ENCODE measurements at places on chromosomes 5 and 9.

DNA sequence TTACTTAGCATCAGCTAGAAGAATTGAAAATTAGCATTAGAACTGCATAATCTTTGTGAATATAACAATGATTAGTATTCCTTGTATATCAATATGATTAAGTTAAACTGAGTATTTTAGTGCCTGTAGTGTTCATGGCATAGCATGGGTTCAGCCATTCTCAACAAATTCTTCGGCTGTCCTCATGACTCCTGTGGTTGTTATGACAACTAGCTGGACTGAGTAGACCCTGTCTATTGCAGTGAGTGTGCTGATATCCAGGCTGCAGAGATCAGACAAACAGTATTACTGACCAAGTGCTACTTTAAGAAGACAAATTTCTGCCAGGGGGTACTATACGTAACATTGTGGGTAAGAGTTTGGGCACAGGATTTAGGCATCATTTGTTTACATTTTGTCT lies 125.9 kb downstream of the NUDT12 start:
- DNase-seq: no peak

DNA sequence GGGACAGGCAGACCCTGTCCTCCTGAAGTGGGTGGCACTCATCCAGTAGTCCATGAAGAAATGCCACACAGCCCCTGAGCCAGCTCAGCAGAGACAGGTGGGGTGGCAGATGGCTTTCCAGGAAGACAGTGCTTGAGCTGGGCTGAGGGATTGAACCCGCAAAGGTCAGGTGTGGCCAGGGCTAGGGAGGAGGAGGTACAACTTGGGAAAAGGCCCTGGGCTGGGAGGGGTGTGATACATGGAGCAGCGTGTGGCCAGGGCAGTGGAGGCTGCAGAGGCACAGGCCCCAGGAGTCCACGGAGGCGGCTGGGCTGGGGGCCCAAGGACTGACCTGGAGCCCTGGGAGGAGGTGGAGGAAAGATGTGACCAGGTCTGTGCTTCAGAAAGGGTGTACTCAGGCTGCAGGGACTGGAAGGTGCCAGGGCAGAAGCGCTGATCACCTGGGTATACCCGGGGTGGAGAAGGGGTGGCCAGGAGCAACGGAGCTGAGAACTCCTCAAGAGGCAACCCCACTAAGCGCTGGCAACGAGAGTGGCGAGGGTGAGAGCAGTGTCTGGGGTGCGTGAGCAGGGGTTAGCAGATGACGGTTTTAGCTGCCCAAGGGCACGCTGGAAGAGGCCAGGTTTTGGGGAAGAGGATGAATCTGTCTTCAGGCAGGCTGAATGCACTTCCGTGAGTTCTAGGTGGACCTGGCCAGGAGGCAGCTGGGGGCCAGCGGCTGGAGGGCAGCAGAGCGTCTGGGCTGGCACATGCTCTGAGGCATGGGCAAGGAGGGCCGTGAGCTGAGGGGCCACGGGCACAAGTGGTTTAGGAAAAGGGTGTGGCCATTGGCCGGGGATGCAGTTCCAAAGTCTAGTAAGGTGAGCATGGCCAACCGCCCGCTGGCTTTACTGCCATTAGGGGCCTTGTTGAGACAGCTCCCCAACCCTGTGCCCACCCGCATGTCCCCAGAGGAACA lies 3.9 kb upstream of the RABL6 start:
- no peak for DNase-seq

- DNase-seq: no peak
These were observed 28.2 kb upstream of the CPLX2 start for GRCh38 chr5:175842951-175843793.

- no peak for DNase-seq
These were observed 72.0 kb upstream of the DAP start for GRCh38 chr5:10832987-10833386.

- DNase-seq: no peak
These were observed 29.0 kb upstream of the PRR16 start for GRCh38 chr5:120435129-120435528.

- DNase-seq: no peak
These were observed 18.9 kb downstream of the ADAMTS2 start for GRCh38 chr5:179326122-179326927.

GRCh38 chr5:83249156-83249555 lies 171.8 kb downstream of the XRCC4 start:
- no peak for DNase-seq

DNA sequence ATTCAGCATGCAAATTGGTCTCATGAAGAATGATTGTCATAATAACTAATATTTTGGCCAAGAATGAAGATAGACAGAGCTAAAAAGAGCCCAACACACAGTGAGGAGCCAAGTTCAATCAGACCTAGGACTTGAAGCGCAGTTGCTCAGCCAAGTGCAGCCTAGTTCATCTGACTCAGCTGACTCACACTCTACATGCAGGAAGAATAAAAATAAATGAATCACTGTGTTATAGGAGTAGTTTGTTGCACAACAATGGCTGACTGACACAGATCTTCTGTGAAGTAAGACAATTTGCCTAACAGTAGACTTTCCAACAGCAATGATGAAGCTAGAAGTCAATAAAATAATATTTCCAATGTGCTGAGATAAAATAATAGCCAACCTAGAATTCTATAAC lies 261.5 kb downstream of the CEMIP2 start:
- DNase-seq: no peak

DNA sequence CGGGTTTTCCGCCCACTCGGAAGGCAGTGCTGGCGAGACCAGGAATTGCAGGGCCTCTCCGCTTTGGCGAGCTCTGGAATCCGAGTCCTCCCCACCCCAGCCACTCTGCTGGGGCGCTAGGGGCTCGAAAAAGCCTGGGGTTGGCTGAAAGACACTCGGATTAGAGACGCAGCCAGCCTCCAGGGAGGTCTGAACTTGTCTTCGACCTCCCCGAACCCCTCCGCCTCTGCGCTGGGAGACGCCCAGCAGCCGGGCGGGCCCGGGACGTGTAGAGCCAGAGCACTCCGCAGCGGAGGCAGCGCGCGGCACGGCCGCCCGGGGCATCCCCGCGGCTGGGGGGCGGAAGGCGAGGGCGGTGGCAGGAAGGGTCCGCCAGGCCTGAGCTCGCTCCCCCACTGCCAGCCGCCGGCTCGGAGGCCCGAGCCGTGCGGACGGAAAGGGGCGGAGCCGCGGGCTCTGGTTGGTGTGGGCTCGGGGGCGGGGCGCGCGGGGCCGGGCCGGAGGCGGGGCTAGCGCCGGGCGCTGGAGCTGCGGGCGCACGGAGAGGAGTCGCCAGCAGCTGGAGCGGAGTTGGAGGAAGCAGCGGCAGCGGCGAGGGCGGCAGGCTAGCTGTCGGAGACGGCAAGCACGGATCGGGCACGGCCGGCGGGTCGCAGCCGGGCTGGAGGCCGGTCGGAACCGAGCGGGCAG lies at the start of gene PIK3R1:
Gene PIK3R1, plus strand, starts transcription at position 549 of the 690 bp plus-strand sequence. CDS start 10,920 bp downstream, outside the sequence.
- peak; percentile 92 for DNase-seq

DNA sequence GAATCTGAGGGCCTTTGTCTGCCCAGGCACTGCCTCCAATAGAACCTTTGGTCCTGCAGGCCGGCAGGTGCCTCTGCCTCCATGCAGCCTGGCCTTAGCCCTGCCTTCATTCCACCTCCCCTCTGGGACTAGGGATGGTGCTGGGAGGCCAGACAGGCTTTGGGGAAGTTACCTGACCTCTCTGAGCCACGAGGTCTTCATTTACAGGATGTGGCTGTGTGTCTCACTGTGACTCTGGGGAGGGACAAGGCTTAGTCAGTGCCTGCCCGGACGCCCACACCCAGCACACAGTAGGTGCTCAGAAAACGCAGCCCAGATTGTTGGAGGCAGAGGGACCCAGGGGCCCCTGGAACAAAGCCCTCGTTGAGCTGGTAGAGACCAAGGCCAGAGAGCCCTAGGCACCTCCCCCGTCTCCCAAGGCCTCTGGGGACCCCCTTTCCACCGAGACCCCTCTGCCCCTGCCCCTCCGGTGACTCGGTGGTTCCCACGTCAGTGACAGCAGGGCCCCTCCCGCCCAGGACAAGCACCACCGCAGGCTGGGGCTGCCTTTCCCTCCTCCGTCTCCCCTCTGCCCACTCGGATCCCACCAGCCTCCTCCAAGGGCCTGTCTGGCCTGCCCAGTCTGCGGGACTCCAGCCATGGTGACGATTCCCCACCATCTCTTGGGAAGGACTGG lies 46.9 kb upstream of the EGFL7 start:
- DNase-seq: no peak

DNA sequence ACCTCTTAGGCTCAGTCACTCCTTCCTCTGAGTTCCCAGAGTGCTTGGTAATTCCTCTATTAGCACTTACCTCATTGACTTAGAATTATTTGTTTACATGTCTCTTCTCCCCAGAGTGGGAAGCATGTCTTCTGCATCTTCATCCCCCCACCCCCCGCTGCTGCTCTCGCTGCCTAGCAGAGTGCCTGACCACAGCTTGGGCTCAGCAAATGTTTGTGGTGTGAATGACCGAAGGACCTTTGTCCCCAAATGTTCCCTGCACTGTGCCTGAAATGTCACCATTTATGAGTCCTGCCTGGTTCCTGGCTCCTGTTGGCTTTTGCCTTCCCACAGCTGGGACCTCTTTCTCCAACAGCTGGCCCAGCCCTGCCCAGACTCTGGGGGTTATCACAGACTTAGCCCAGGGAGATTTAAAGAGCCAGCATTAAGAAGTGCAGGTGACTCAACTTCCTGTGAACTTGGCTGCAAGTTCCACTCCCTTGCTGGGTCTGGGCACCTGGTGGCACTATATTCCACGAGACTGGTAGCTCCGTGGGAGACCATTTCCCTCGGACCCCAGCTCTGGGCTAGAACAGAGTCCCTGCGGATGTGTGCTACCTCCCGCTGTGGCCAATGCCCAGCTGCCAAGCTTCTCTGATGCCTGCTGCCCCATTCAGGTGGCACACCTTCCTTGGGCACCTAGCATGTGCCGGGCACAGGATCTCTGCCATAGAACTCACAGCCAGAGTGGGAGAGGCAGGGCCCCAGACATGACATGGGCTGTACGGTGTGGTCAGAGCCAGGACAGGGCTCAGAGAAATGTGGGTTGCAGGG lies 1.8 kb upstream of the HMCN2 start:
- no peak for DNase-seq

DNA sequence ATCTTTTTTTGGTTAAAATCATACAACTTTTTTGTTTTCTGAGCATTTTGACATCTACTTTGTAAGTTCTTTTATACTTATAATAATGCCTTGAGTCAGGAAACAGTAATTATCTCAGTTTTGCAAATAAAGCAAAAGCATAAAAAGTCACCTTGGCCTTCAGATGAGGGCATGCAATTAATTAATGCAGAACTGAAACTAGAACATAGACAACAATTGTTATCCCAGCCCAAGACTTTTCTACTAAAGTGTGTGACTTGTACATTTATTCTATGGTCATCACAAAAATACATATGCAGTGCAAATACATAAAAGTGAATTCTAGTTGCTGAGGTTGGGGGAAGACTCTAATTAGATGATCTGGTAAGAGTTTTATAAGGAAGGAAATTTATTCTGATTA lies 179.9 kb downstream of the ST8SIA4 start:
- no peak for DNase-seq

DNA sequence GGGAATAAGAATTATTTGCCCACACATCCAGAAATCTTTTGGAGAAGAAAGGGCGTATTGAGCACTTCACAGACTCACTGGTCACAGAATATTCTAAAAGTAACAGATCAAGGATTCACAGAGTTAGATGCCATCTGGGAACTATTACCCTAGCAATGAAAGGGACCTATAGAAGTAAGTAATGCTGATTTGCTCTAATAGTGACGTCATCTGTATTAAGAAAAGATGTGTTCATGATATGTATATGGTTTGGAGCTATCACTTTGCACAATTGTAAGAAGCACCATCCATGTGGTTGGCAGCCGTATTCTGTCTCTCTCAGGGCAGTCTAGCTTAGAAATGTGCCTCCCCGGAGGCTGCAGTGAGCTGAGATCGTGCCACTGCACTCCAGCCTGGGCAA lies 52.8 kb upstream of the SV2C start:
- no peak for DNase-seq

DNA sequence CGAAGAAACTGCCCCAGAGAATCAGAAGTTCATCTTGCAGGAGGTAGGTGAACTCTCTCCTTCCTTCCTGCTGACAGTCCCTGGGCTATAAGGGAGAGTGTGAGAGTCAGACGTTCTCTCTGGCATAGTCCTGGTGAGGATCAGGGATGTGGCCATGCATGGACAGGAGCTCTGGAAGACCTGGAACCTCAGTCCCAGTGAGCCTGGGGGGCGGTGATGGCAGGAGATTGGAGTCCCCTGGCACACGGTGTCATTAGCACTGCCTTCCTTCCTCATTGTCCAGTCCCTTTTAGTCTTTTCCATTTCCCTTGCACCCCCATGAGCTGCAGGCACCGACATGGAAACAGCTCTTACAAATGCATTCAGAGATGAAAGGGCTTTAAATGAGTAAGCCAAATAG lies 38.6 kb downstream of the GALNT12 start:
- no peak for DNase-seq

DNA sequence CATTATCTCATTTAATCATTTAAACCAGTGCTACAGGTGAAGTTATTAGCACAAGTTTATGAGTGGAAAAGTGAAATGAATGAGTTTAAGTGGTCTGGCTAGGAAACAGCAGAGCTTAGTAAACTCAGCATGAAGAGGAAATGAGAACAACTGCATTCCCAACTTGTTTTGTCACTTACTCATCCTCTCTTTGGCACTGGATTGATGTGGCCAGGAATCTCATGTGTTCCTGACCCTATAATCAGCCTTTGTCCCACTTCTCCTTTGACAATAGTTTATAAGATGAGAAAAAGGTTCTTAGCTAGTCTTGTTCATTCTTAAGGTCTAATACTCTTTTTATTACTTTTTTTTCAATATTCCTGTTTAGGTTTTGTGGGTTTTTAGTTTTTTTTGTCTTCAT lies 559.2 kb upstream of the TLE4 start:
- DNase-seq: no peak

DNA sequence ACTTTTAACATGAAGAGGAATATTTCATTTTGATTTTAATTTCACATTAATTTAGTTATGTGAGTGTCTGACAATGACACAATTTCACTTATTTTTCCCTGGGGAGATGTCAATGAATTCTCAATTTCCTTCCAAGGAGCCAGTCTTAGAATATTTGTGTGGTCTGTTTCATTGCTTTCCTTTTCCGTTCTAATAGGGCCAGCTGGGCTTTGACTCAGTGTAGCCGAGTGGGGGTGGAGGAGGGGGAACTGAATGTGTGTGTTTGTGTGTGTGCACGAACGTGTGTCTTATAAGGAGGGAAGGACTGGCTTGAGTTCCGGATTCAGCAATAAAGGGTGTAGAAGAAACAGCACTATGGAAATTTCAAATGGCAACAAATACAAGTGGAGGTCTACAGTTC lies 100.0 kb downstream of the BASP1 start:
- DNase-seq: no peak
